Spinal cord (tissue), 10 donors: ENCODE measurements at places on chromosomes 5 and 9.

- DNase-seq: peak; percentile 33
Observed at GRCh38 chr5:59543821-59544442, 349.6 kb downstream of the PDE4D start.

GRCh38 chr5:33195431-33196165 lies 245.2 kb upstream of the TARS1 start:
- no peak for DNase-seq

DNA sequence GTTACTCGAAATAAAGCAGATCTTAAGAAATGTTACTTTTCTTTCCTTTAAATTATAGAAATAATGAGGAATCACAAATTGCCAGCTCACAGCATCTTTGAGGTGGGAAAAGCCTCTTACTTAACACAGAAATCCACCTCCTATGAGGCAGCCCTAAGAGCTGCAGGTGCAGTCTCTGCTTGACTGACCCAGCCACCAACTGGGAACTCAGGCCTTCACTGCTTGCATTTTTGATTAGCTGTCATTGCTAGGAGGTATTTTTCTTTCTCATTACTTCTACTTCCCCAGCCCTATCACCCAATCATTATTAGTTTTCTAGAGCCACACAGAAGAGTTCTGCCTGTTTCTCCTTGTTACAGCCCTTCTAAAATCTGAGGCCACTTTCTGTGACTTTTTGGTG lies 416.5 kb upstream of the KLF4 start:
- DNase-seq: no peak

DNA sequence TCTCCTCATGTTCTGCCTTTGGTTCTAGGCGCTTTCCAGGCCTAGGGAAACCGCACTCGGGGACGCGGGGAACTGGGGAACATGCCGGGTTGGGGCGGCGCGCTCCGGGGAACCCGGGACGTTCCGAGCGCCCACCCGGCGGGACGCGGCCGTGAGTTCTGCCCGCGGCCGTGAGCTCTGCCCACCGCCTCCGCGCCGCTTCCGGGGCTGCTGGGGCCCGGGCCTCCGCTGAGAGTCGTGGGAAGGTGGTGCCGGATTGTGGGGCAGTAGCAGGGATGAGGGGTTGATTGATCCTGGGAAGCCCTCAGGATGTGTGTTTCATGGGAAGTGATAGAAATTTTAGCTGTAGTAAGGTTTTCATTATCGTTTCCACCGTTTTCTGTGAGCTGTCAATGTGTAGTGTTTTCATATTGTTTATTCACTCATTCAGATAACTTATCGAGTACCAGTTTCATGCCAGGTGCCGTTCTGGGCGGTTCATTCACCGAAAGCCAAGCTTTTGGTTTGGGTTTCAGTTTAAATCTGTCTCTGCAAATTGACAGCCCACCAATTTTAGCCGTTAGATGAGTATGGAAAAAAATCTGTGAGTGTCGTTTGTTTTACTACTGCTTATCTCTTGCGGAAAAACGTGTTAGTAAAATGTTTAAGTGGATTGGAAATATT lies 657 bp downstream of the MTRR start:
- no peak for DNase-seq

- DNase-seq: no peak
Observed at GRCh38 chr9:76218117-76218885, 175.9 kb downstream of the RFK start.

GRCh38 chr5:7391814-7392692 lies 3.9 kb upstream of the ADCY2 start:
- DNase-seq: peak; percentile 95

- no peak for DNase-seq
Observed at GRCh38 chr5:37889612-37890317, 49.9 kb upstream of the GDNF start.

GRCh38 chr5:178866946-178867345 lies 7.2 kb downstream of the ZNF354B start:
- DNase-seq: no peak

- no peak for DNase-seq
Observed at GRCh38 chr5:137580030-137580429, 80.9 kb upstream of the SPOCK1 start.

GRCh38 chr9:4750023-4750673 lies 9.1 kb upstream of the AK3 start:
- no peak for DNase-seq

DNA sequence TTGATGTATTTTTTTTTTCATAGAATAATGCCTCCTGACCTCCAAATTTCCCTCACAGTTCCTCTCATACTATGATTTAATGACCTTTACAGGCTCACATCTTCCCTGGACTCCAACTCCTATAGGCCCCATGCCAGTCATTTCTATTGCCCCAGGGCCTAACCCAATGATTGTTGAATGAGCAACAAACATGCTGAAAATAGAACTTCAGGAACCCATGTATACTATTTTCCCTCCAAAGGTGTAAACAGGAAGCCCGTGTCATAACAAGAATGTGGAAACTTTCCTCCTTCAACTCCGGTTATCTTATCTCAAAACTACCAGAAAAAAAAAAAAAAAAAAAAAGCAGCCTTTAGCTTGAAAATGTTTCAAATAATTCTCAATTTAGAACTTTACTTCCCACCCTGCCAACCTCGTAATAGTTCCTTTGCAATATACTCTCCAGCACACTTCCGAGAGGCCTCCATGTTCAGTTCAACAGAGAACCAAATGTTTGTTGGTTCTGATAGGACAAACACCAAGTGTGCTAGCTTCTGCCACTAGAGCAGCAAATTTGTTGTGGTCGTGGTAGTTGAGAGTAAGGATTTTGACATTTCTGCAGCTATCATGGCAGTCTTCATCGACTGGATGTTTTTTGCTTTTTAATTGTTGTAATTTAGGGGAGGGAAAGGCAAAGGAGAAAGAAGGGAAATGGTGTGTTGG lies 25.8 kb downstream of the TRPM6 start:
- DNase-seq: no peak

DNA sequence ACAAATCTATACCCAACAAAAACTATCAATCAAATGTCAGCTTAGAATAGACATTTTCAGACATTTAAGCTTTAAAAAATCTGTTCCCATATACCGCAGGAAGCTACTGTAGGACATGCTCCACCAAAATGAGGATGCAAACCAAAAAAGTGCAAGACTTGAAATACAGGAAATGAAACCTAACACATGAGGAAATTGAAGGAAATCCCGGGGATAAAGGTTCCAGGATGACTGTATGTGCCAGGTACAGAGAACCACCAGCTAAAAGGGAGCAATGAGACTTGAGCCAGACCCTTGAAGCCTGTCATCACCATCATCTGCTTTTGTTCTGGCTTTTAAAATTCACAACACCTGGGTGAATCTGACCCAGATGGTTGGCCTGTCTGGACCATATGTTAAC lies 21.4 kb downstream of the DIAPH1 start:
- DNase-seq: no peak

DNA sequence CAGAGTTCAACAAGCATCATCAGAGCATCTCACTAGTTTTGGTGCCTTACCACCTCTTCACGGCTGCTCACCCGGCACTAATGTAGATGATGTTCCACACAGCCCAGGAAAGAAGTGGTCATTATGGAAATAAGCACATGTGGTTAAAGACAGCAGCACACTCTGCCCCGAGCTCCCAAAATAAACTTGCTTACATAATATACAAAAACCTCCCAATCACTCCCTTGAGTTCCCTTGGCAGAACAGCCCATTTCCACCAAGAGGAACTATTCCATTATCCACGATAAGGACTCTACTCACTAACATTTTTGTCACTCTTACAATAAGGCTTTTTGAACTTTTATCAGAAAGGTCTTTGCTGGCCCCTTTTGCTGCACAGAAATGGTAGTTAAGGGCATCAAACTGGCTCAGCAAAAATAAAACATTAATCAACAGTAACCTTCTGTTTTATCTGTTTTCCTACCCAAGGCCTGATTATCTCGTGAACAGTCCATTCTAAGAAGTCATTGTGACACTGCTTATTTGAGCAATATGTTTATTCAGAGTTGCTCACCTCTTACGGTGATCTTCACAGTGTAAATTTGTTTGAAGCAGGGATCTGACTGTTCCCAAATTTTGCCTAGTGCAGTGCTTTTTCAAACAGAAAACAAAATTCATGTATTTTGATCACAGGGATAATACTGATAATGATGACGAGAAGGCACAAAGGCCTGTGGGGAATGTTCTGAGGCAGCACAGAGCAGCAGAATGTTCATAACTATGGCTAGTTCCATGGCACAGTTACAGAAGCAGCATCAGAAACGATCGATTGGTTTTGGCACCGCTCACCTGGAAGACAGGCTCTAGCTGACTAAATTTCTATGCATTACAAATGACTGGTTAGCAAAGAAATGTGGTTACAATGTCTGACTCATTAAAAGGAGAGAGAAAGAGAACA lies 399.8 kb upstream of the PIK3R1 start:
- DNase-seq: no peak

DNA sequence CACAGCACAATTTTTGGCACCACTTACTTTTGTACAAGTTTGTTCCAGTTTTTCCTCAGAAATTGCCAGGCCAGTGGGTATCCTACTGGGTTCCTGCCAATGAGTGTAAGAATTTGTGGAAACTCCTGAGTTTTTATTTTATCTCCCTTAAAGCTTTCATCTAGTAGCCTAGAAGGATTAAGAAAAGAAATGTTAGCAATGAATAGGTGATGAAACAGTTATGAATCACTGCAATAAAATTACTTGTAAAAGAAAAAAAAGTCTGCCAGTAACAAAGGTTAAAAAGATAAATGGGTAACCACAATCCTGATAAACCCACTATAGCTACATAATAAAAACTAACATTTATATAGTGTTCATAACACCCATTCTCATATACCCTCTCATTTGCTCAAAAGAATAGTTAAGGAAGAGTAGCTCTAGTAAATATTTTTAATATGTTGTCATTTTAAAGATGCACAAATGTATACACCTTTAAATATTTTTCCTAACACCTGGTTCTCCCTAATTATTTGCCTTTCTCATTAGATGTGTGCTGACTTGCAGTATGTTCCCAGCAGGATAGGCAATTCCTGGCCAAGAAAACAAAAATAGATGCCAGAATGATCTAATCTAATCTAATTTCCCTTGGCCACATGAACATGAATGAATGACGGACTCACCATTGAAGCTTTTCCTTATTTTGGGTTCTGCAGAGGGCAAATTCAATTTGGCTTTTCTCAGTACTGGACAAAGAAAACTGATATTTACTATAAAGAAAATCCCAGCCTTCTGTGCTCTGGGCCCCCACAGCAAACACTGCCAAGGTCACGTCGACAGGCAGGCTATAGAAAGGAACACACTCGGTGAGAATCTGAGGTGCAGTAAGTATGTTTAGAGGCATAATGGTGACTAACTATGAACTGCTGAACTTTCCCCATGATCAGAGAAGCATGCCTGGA lies 26.4 kb downstream of the ERAP1 start:
- no peak for DNase-seq

GRCh38 chr9:3903906-3904305 lies 378.1 kb upstream of the RFX3 start:
- no peak for DNase-seq

- DNase-seq: no peak
Observed at GRCh38 chr9:21141427-21141882, at the start of gene IFNW1. Gene IFNW1, minus strand, starts transcription at chr9:21141832. Its CDS starts 262 bp downstream, at chr9:21141570.

- DNase-seq: no peak
Observed at GRCh38 chr5:170471551-170472178, 32.2 kb upstream of the KCNIP1 start.

DNA sequence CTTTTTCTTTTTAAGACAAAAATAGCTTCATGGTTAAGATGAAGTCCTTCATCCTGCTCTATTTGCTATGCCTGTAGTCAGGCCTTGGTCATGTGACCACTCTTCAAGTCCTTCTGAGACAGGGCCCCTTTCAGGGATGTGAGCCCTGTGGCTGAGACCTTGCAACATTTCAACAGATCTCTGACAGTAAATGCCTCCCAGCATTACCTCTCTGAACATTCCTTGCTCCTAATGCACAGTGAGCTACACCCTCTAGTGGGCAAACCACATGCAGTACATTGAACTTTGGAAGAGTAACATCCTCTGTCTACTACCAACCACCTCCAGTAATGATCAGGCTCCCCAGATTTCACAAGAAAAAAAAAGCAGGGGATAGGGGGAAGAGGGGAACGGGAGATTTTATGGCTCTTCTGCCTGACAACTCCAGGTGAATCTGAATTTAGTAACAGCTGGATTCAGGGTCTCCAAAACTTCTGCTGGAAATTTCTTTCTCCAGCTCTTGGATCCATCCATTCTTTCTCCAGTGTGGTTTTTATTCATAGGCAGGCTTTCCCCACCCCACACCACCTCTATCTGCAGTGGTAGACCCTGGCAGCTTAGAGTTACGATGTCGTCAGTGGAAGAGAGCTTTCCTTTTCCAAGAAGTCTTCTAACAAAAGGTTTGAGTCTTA lies 8.9 kb upstream of the FBXO38 start:
- peak; percentile 11 for DNase-seq

DNA sequence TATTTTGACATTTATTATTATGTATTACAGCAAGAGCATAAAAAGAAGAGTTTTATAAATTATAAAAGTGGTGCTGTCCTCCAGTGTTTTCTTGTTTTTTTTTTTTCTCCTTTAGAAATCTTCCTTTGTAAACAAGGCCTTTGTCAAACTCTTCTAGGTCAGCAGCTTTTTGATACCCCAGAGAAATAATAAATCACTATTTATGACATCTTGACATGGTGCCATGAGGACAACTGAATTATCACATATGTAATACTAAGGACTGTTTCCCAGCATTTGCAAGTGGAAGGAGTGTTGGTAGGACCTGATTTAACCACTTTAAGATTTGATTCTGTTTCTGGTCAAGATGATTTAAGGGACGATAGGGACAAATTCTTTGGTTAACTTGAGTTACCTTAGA lies 4.6 kb downstream of the SMARCA2 start:
- DNase-seq: no peak

GRCh38 chr5:101009758-101010519 lies 106.9 kb upstream of the ST8SIA4 start:
- DNase-seq: no peak

DNA sequence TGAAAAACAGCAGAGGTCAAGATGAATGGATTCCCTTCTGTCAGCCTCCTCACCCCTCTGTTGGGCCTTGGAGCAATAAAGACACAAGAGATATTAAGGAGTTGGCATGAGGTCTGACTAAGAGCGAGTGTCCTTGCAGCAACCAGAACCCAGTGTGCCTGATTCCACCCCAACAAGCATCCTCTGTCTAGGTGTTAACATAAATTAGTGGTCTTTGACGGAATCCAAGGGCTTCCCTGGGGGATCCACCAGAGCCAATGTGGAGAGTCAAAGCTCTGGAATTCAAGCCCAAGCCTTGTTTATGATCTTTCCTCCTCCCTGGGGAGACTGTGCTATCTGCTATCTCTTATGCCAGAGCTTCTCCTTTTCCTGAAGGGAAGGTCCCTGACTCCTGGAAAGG lies 128.1 kb upstream of the SMIM23 start:
- no peak for DNase-seq

DNA sequence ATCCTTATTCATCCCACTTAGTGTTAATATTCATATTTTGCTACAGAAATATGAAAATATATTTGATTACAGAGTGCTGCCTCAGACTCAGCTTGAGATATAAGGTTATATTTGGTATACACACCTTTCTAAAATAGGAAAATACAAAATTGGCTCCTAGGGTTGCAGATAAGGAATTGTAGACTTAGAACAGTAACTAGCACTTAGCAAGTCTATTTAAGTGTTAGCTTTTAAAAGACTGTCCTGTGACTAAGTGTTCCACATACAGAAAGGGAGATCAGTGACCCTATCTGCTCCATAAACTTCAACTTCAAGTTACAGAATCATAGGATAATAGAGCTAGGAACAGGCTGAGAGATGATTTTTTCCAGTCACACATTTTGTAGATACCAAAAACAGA lies 607.0 kb downstream of the ZNF608 start:
- DNase-seq: no peak

- DNase-seq: no peak
Observed at GRCh38 chr9:117265253-117265652, 149.6 kb downstream of the ASTN2 start.

GRCh38 chr9:123712399-123712798 lies 217.5 kb downstream of the DENND1A start:
- DNase-seq: no peak
